Left hindlimb (tissue), 1 donor: ENCODE measurements at places on chromosomes 11 and 22.

DNA sequence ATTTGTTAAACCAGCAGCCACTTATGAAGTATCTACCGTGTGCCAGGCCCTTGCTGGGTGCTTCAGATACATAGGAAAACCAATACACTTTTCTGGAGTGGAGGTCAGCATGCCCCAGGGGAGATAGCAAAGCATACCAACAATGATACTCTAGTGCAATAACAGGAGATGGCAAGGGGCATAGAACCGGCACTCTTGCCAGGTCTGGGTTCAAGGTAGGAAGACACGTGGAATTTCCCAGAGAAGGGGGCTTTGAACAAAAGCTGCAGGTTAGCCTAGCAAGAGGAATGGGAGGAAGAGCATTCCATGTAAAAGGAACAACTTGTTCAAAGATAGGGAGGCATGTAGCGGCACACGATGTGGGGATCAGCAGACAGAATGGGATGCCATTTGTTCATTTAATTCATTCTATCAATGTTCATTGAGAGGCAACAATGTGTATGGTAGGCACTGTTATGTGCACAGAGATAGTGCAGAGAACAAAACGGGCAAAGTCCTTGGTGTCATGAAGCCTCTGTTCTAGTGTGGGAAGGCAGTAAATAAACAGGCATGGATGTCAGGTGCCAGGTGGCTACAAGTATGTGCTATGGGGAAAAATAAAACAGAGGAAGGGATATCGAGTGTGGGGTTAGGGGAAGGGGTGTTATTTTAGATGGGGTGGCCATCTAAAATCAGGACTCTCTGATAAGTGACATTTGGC lies 162.6 kb upstream of the E2F8 start:
- DNase-seq: no peak

GRCh38 chr22:23057331-23057730 lies 13.0 kb upstream of the GNAZ start:
- peak; percentile 13 for DNase-seq

DNA sequence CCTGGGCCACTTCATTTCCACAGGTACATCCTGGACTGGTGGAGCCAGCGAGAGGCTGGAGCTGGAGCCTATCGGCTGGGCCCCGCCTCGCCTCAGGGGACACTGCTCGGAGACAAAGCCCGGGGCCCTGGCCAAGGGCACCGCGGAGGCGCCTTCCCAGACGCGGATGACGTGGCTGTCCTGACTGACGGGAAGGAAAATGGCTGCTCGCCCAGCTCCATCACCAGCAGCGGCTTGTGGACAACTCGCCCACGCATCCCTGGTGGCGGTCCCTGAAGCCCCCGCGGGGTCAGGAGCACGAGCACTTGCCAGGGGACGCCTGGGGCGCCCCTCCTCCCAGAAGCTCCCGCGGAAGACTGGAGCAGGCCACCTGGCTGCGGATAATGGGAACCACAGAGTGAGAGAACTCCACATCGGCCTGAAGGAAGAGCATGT lies 49.6 kb downstream of the CECR2 start:
- no peak for DNase-seq

- DNase-seq: no peak
These were observed 83.6 kb upstream of the PRR5 start for GRCh38 chr22:44618400-44618799.

GRCh38 chr22:49617866-49618676 lies 209.6 kb downstream of the BRD1 start:
- DNase-seq: no peak

DNA sequence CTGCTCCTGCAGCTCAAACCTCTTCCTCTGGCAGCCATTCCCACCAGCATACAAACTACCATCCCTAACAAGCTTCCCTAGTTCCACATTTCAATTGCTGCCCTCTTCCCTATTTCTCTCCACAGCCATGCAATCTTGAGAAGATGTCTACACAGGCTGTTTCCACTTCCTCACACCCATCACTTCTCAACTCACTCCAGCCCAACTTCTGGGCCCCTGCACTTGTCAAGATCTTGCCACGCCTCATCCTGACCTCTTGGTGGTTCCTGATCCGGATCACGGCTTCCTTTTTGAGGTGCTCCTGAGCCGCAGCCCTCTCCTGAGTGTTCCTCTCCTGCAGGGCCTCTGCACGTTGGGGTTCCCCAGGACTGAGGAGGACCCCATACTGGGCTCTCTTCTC lies 22.6 kb downstream of the RPL27A start:
- DNase-seq: no peak

GRCh38 chr11:35907648-35908431 lies 36.0 kb upstream of the LDLRAD3 start:
- no peak for DNase-seq

DNA sequence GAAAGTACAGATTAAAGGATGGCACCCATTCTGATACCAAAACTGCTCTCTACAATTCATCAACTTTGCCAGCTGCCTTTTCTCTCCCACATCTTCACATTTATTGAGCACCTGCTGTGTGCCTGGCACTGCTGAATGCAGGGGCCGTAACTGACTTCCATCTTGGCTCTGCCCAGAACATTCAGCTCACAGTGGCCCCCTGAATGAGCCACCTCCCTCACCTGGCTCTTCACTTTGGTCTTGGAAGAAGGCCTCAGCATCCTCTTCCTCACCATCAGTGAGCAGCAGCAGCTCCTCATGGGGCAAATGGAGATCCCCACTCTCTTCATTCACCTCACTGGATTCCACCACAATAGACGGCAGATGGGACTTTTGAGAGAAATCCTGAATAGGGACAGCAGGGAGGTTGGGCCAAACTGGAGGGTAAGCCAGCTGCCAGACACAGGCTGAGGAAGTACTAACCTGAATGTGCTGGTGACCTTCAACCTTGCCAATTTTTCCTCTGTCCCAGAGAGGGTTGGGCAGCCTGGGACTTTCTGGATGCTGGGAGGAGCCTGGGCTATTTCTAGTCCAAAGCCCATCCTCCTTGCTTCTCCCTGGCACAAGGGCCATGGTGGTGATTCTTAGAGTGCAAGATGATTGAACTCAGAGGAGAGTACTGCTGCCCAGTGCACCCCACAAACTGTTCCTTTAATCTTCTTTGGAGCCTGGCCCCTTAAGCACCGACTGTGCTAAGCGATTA lies 1.9 kb upstream of the UQCC3 start:
- DNase-seq: peak; percentile 13

- DNase-seq: no peak
These were observed 135.0 kb upstream of the NECTIN1 start for GRCh38 chr11:119863851-119864601.

- peak; percentile 89 for DNase-seq
These were observed 17.7 kb upstream of the THRSP start for GRCh38 chr11:78045851-78046485.

DNA sequence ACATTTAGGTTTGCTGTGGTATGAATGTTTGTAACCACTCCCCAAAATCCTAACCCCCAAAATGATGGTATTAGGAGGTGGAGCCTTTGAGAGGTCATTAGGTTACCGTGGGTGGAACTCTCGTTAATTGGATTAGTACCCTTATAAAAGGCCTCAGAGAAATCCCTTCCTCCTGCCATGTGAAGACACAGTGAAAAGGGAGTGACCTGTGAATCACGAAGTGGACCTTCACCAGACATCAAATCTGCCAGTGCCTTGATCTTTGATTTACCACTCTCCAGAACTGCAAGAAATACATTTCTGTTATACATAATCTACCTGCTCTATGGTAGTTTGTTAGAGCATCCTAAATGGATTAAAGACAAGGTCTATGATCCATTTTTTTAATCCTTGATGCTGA lies 12.6 kb upstream of the PICALM start:
- DNase-seq: no peak

- no peak for DNase-seq
These were observed 129.1 kb upstream of the ARHGAP42 start for GRCh38 chr11:100557830-100558611.

- DNase-seq: no peak
These were observed 23.2 kb downstream of the SYT13 start for GRCh38 chr11:45262900-45263299.

DNA sequence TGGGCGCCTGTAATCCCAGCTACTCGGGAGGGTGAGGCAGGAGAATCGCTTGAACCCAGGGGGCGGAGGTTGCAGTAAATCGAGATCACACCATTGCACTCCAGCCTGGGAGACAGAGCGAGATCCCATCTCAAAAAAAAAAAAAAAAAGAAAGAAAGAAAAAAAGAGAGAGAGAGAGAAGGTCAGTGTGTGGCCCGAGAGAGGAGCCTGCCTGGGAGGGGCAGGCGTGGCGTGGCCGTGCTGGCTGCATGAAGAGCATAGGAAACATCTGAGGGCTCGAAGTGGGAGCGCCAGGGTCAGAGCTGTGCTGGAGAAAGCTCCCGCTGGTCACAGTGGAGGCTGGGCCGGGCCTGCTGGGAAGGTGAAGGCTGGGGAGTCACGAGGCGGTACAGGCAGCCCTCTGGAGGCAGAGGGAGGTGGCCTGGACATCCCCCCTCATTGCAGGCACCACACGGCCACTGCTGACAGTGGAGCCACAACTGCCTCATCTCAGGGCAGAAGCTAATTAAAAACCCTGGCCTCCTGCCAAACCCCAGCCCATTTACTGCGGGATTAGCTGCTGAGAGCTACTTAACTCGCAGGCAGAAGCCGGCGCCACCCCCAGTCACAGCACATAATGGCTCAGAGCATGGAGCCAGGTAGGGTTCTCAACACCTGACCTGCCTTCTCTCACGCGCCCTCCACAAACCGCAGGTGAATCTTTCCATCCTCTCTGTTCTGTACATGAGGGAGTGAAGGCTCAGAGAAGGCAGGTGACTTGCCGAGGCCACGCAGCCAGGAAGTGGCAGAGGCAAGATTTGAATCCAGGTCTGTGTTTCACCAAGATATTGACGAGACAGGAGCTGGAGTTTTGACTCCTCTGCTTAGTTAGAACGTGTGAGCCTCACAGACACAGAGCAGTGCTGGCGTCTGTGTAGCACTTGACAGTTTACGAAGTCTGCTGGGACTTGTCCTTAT lies 32.6 kb downstream of the NFAM1 start:
- DNase-seq: no peak

- peak; percentile 34 for DNase-seq
These were observed 1.5 kb downstream of the IGSF9B start for GRCh38 chr11:133955081-133955891.

DNA sequence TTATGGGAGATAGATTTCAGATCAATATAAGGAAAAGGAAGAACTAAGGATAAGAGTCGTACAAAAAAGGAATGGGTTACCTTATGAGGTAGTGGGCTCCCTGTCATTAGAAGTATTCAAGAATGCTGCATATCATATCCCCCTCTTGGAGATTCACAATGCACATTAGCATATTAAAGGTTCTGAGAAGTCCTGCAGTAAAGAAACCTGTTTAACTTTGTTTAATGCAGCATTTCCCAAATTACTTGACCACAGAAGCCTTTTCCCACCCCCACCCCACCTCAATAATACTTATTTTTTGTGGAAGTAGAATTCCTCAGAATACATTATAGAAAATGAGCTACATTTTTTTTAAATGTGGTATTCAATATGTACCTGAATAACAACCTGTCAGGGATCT lies 30.9 kb downstream of the PHF21A start:
- DNase-seq: no peak

DNA sequence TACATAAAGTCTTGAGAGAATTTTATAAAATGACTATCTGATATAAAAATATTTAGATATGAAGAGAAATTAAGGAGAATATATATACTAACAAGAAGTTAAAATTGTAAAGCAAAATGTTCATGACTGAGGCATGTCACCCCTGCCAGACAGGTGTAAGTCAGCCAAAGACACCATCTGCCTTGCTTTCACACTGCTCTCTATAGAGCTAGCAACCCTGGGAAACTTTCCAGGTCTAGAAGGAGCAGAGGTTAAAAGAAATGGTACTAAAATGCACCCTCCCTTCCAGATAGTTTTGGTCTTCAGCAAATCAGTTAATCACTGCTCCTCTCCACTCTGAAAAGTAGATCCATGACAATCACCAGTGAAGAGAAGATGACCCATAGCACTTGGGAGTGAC lies 16.5 kb downstream of the PPP2R1B start:
- no peak for DNase-seq

- peak; percentile 40 for DNase-seq
These were observed at the start of gene KCNQ1 for GRCh38 chr11:2444821-2445745. Gene KCNQ1 (plus strand): TSS chr11:2445008. CDS start chr11:2445099, 91 bp downstream.

- DNase-seq: no peak
These were observed 95.6 kb downstream of the KIAA1671 start for GRCh38 chr22:25048071-25048470.

- DNase-seq: peak; percentile 83
These were observed 94.7 kb upstream of the RASSF10 start for GRCh38 chr11:12914400-12914912.

DNA sequence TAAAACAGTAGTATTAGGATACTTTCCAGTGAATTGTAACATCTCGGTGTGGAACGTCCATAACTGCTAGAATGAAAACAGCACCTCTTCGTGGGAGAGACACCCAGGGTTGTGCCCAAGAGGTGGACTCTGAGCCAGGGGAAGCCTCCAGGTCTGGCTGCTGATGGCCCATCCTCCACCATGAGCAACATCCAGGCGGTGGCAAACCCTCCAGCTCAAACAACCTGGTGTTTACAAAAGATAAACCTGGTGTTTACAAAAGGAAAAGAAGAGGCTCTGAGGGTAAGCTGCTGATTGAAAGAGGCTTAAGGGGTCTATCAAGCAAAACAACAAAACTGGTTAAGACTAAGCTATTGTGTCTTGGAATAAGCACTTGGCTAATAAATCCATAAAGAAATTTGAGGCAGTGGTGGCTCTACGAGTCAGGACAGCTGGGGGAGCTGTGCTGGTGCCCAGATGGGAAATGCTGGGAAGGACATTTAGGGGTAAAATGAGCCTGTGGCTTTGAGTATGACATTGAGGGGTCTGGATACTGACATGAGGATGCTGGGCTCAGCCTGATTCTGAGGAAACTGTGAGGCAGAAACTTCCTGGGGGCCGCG lies 909.0 kb downstream of the BRD1 start:
- DNase-seq: no peak

DNA sequence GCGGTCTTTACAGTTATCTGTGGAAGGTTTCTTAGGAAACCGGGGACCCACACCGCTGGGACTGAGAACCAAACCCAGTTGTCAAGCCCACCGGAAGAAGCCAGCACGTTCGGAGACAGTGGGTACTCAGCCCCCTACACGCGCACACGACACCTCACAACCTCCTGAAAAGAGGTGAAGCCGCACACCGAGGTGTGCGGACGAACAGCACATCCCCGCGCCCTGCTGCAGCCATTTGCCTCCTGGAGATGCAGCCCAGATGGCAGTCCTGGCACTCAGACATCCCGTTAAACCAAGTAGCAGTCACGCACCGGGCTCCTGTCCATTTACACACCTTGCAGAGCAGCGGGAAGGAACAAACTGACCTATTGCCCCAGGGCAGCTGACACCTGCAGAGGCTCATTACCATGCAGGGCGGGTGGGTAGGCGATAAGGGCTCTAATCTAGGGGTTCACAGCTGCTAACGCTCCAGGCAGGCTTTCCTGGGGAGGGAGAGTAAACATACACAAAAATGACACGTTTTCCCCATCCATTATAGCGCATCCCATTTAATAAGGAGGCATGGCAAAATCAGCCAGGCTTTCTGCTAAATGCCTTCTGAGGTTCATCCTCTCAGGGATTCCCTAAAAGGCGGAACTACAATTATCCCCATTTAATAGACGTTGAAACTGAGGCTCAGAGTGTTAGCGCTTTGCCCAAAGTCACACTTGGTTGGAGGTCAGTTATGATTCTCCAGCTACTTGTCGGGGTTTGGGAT lies 864 bp upstream of the EHBP1L1 start:
- no peak for DNase-seq
